DMS79 treated with DMSO at 0.1 percent for 48 hours (cell line): ENCODE measurements at places on chromosomes 5 and 9.

DNA sequence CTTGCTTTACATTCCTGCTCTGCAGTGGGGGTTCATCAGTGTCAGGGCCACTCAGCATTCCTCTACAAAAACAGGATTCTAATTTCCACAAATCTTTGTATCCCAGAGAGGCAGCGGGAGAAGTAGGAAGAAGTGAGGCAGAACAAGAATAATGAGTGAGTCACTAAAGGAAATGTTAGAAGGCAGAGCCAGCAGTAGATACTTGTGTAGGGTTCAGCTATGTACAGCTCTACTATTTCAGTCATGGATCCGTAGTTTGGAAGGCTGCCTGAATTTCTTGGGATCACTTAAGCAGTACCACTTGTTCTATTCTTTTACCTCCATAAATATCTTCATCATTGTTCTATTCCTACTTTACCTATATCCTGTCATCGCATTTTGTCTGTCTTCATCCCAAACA is 246.3 kb upstream of the TLE4 start:
- DNase-seq, result no peak

- peak; percentile 15 for DNase-seq
Measured at GRCh38 chr9:83466877-83467276, 71.3 kb downstream of the FRMD3 start.

GRCh38 chr5:74342948-74343682 is 297.4 kb downstream of the ENC1 start:
- DNase-seq, result no peak

- peak; percentile 63 for DNase-seq
Measured at GRCh38 chr9:26891726-26892125, 876 bp downstream of the CAAP1 start.

DNA sequence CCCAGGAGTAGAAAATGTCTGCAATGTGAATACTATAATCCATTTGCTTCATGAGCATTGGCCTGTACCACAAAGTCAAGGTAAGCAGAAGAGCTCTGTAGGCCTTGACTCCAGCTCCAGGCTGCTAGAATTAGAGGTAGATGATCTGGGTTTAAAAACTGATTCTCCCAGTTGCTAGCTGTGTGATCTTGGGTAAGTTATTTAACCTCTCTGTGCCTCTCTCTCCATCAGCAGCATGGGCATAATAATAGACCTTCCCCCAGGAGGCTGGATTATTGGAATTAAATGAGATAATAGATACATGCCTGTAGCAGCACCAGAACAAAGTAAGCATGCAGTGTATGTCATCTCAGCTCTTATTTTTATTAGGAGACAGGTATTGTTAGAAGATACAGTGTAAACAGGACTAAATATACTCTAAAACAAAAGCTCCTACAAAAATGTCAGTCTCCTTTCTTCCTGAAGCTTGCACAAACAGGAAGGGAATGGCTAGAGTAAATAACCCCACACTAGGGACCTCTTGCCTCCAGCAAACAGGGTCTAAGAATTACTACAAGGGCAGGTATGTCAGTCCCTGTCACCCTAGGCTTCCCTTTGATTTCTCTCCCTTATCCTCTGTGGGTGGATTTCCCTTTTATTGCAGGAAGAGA is 57.5 kb downstream of the PSAT1 start:
- DNase-seq, result no peak

DNA sequence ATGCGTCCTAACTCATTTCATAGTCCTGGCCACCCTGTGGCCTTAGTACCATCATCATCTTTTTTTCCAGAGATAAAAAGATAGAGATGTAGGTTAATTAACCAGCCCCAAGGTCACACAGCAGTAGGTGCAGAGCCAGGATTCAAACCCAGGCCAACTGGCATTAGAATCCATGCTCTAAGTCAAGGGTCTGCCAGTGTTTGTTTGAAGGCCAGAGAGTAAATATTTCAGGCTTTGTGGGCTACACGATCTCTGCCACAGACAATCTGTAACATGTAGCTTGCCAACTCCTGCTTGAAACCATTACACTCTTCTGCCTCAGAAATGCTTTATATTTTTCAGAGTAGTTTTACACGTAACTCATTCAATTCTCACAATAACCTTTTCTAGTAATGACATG is 119.6 kb downstream of the EFNA5 start:
- DNase-seq, result no peak

DNA sequence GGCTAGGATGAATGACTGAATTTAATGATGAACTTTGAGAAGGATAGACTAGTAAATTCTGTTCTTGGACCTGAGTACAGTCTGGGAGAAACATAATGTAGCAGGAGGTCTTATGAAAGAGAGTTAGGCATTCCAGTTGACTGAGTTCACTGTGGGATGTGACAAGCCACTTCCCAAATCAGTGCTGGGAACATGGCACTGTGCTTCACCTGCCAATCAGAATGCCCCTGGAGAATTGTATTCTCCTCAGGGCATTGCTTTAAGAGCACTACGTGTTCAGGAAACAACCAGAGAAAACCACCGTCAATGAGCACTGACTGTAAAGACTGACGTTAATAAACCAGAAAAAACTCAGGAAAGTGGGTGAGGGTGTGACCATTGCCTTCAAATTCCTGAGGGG is 1.2 kb downstream of the CCDC107 start:
- DNase-seq, result no peak

GRCh38 chr9:93968451-93969327 is 13.5 kb upstream of the BARX1 start:
- no peak for DNase-seq

GRCh38 chr9:91118704-91119025 is 243.1 kb downstream of the AUH start:
- DNase-seq, result peak; percentile 65

DNA sequence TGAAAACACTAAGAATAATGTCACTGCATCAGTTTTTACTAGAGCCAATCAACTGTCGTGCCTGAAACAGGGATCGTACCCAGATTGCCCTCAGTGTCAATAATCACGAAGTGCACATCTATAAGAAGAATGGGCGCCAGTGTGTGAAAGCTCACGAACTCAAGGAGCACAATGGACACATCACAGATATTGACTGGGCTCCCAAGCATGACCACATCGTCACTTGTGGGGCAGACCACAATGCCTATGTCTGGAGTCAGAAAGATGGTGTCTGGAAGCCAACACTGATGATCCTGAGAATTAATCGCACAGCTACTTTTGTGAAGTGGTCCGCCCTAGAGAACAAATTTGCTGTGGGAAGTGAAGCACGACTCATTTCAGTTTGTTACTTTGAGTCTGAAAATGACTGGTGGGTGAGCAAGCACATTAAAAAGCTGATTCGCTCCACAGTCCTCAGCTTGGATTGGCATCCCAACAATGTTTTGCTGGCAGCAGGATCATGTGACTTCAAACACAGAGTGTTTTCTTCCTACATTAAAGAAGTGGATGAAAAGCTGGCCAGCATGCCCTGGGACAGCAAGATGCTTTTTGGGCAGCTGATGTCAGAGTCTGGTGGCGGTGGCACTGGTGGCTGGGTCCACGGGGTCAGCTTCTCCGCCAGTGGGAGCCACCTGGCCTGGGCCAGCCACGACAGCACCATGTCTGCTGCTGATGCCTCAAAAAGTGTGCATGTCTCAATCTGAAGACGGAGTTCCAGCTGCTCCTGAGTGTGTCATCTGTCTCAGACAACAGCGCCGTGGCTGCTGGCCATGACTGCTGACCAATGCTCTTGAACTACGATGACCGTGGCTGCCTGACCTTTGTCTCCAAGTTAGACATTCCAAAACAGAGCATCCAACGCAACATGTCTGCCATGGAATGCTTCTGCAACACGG is 32.2 kb downstream of the NSA2 start:
- DNase-seq, result no peak
